ENCODE measurements at places on chromosomes 2 and 18.
A peak's percentile ranks its signal among the peaks of the same experiment; 100 is the strongest.

DNA sequence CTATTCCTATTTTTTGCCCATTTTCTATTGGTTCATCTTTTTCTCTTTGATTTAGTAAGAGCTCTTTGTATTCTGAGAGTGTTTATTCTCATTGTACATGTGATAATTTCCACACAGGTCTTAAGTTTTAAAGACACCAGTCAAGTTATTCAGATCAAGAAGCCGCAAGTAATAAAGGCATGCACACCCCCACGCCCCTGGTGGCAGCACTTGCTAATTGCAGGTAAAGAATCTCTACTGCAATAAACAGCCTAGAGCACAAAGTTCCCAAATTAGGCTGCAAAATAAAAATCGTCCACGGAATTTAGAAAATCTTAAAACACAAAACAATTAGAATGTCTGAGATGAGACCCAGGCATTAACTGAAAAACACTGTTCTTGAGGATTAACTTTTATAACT, 45.2 kb downstream of the ST3GAL5 start:
- DNase-seq: no peak

- no peak for DNase-seq
These were observed 22.7 kb downstream of the C1D start for GRCh38 chr2:68040078-68040477.

GRCh38 chr2:121132054-121132761, 152.8 kb downstream of the TFCP2L1 start:
- DNase-seq: no peak

- peak; percentile 73 for DNase-seq
These were observed 86.6 kb downstream of the TMEM182 start for GRCh38 chr2:102848366-102848839.

DNA sequence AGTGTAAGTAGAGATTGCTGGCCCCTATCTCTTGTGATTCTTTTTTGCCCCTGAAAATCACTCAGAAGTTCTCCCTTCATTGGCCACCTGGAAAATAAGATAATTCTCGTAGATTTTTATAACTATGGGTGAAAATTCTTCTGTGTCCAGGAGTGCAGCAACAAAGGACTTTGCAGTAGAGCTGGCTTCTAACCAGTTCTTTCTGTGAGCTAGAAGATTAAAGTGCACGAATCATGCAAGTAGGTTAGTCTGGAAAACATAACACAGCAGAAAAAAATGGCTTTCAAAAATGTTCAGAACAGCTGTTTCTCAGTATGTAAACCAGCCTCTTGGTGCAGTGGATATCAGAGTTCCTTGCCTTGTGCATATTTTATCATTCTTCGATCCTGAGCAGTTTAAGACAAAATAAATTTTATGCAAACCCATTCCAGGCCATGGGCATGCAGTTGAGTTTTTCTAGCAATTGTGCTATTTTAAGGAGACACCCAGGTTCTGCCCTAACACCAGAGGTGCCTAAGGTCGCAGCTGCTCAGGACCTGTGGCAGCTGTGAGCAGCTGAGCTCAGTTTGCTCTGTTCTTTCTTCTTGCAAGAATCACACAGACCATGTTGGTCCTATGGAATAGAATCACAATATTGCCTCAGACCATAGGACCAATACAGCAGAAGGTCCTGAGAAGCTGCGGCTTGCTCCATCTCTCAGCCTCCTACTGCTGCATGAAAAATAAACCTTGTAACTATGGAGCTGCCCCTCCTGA, 80.9 kb upstream of the BCL2L11 start:
- no peak for DNase-seq

- no peak for DNase-seq
These were observed 24.8 kb upstream of the TUBB6 start for GRCh38 chr18:12283256-12283655.

DNA sequence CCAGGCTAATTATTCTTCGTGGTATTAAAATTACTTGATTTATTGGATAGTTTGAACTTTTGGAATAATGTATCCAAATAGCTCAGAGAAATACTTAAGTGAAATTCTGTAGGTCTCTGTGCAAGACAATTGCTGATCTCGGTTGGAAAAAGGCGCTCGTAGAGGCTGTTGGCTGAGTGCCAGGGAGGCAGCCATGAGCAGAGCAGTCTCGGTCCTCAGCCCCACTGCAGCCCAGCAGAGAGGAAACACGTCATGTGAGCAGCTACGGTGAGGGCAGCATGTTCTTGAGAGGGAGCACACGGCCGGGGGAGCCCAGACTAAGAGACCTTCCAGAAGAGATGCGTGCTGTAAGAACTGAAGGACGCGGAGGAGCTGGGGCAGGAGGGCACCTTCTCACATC, 42.5 kb downstream of the DCDC2C start:
- DNase-seq: no peak

GRCh38 chr2:186726938-186727337, 33.1 kb downstream of the FAM171B start:
- DNase-seq: no peak

DNA sequence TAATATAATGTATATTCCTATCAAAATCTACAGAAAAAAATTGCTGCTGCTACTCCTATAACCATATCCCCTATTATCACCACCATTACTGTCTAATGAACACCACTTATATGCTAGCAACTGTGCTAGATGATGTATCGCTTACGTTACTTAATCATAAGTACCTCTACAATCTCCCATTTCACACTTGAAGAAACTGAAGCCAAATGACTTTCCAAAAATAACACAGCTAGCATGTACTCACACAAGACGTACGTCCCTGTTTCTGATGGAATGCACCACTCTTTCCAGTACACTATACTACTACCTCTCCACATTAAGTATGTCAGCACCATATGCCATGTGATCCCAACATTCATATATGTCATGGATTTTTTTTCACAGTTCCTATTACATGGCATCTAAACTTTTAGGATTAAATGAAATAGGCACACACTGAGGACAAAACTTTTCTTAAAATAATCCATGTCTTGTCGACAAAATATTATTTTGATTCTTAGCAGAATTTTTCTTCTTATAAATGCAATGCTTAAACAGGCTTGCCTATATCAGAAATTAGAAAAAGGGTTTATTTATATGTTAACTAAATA, 112.8 kb downstream of the NBAS start:
- DNase-seq: no peak

GRCh38 chr18:70337139-70337972, 48.5 kb downstream of the SOCS6 start:
- no peak for DNase-seq

- DNase-seq: no peak
These were observed 324.0 kb downstream of the GALNT13 start for GRCh38 chr2:154195644-154196195.

DNA sequence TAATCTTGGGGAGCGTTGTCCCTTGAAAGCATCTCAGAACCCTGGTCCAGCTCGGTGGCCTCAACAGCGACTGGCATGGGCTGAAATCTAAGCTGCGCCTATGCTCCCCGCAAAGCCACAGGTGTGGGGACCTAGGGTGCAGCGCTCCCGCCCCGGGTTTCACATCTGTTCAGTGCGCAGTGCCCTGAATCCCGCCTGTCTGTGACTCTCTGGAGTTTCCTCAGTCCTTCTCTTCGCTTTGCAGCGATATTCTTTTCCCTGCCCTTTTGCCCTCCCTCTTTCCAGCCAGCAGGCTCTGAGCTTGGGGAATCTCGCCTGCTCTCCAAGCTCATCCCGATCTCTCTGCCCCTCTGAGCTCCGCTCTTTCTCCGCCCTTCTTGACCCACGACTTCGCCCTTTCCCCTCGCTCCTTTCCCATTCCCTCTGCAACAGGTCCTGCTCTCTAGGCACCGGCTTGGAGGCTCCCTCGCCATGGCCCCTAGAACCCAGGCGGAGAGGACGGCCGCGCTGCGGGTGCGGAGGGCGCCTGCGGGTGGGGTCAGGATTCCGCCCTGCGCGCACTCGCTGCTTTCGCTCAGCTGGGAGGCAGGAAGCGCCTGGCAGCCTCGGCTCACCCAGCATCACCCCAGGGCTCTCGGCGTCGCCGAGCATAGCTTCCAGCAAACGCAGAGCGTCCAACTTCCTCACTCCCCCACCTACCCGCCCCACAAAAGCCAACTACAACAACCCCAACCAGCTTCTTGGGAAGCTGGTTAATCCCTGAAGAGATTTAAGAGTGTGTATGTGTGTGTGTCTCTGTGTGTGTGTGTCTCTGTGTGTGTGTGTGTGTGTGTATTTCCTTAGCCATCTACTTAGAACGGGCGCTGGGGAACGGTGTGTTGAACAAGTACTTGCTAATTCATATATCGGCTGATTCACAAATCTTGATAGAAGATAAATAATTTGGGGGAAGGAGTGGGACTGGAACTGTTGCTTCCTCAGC, 1.1 kb downstream of the GRP start:
- peak; percentile 70 for DNase-seq

DNA sequence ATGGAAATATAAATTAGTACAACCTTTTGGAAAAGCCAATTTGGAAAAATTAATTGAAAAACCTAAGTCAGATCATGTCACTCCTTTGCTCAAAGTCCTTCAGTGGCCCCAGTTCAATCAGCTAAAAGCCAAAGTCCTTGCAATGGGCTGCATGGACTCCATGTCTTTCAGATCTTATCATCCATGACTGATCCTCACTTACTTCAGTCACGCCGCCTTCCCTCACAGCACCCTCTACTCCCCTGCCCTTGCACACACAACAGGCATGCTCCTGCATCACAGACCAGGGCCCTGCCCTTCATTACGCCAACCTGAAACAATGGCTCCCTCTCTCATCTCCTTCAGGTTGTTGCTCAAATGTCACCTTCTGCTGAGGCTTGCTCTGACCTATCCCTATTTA, 15.6 kb downstream of the KANSL3 start:
- no peak for DNase-seq

- no peak for DNase-seq
These were observed 91.1 kb upstream of the CDH2 start for GRCh38 chr18:28267878-28268625.

DNA sequence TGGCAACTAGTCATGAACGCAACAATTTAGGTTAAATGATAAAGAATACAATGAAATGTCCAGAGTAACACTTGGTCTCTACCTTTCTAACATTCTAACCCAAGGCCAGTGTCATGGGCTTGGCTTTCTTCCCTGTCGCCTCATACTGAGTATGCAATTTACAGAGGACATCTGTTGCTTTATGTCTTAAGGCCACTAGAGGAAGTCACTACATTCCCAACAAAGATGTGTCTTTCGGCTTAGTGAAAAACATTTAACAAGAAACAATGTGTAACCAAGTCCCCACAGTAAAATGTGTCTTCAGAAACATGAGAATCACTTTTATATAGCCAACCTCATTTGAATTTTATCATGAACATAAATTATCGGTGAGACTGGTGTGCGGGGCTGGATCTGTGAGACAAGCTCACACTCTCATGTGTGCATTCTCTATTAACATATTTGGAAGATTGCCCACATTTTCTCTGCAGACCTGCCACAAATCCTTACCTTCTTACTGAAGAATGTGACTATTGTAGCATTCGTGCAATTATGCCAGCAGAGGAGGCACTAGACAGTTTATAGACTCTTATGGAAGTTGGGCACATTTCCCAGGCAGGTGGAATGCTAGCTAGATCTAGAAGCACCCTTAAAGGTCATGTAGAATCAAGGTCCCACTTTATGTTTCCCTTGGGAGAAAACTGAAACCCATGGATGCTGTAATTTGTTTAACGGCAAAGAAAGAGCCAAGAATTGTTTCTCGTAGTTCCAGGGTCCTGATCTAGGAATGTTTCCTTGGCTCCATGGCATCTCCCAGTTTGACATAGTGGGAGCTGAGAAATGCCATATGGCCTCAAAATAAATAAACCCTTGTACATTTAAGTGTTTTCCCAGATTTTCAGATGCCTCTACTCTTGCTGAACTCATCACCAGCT, 101.8 kb downstream of the CD226 start:
- peak; percentile 96 for DNase-seq

DNA sequence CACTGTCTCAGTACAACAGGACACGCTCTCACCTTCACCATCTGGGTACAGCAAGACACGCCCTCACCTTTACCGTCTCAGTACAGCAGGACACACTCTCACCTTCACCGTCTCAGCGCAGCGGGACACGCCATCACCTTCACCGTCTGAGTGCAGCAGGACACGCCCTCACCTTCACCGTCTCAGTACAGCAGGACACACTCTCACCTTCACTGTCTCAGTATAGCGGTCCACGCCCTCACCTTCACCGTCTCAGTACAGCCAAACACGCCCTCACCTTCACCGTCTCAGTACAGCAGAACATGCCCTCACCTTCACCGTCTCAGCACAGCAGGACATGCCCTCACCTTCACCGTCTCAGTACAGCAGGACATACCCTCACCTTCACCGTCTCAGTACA, 109.9 kb upstream of the CTDP1 start:
- no peak for DNase-seq

DNA sequence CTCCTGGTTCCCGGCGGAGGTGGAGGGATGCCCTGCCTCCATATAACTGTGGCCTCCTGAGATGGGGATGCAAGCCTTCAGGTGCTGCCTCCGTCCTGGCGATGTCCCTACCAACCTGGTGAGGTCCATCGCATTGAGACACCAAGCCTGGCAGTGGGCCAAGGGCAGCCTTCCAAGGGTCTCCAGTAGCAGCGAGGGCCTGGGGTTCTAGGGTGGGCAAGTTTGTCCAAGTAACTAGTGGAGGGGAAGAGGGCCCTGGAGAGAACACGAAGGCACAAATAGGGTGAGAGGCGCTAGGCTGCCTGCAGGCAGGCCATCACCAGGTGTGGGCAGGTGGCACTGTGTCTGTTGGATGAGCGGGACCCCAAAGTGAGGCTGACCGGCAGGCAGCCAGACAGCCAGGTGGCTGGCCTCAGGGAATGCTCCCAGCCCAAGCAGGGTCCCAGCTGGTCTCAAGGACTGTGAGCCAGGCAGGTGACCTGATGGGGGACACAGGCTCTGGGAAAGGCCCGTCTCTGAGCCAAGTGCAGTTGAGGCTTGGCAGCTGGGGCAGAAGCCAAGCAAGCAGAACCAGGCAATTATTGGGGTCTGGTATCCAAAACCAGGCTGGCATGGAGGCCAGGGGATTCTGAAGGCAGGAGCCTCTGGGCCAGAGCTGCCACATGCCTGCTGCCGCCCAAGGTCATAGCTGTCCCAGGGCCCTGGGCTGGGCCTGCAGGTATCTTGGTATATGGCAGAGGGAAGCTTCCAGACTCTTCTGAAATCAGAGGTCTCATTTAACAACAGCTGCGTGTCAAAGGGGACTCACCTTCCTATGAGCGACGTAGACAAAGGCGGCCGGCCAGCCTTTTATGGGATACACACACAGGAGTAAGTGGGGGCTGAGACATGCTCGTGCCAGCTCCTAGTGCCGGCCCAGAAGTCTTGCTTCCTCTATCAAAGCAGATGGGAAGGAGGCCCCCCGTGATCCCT, 23.4 kb downstream of the RAMP1 start:
- no peak for DNase-seq

Measured in NCI-H1092 treated with DMSO at 0.1 percent for 48 hours (cell line).